ENCODE measurements at places on chromosomes 12 and 14.
A peak's percentile ranks its signal among the peaks of the same experiment; 100 is the strongest.

DNA sequence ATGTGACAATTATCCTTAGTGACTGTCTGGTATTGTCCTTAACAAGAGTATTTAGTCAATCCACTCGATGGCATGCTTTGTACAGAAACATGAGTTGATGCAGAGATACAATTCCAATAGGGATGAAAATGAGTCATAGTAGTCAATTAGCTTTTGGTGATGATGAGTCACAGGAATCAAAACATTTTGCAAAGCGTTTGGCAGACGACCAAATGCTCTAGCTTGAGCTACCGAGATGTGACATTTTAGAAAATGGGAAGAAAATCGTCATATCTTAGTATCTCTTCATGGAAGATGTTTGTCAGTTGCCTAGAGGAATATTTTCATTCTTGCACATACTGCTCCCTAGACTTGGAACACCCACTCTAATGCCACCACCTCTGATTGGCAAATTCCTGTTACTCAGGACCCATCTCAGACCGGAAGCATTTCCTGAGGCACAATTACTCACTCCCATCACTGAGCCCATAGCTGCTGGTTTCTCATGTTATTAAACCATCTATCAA lies 95.0 kb downstream of the LMNTD1 start:
- DNase-seq, result peak; percentile 94

- no peak for DNase-seq
These were observed 3.3 kb downstream of the DDHD1 start for GRCh38 chr14:53149668-53150316.

GRCh38 chr12:15534322-15534721 lies 212.0 kb downstream of the PTPRO start:
- DNase-seq, result no peak

DNA sequence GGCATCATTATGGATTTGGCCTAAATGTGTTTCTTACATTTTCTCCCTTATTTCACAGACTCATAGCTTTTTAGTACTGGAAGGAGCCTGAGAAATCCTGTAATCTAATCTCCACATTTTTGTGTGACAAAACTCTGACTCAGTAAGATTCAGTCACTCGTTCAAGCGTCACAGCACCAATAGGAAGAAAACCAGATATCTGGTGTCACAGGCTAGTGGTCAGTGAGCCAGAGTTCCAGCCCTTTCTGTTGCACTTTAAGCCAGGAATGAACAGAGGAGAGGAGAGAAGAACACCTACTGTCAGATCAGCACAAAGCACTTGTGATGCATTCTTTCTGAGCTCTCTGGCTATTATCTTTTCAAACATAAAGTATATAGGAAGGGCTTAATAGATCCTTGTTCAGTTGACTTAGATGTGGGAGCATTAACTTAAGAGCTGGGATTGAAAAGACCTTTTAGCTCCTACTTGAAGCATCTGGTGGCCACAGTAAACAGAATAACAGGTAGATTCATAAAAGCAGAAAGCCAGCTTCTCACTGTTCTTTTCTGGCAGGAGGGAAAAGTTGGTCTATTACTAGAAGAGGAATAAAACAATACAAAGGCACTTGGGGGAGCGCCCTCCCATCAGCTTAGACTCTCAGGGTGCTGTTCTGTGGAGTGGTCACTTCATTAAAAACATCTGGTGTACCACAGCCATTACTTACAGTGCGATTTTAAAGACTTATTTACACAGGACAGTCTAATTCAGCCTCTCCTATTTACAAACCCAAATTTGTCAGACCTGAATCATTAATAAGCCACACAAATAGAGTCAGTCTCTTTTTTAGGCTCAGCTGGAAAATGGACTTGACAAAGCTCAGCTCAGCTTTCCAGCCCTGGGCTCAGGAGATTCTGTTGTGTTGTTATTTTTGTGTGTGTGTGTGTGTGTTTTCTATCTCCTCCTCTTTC lies 12.2 kb upstream of the NID2 start:
- peak; percentile 96 for DNase-seq

DNA sequence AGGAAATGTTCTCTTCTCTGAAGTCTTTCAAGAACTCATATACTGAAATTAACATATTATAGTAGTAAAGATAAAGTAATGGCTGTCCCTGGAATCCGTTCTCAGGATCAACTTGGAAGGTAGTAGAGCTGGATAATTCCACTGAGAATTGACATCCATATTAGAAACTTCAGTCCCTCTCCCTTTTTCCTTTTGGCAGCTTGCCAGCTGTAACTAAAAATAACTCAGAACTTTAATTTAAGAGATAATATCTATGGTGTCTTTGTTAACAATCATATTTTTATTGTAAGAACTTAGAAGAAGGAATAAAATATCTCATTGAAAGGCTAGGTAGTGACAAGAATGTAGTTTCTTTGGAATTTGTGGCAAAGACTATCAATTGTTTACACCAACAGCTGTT lies 61.4 kb upstream of the PLEKHA5 start:
- no peak for DNase-seq

DNA sequence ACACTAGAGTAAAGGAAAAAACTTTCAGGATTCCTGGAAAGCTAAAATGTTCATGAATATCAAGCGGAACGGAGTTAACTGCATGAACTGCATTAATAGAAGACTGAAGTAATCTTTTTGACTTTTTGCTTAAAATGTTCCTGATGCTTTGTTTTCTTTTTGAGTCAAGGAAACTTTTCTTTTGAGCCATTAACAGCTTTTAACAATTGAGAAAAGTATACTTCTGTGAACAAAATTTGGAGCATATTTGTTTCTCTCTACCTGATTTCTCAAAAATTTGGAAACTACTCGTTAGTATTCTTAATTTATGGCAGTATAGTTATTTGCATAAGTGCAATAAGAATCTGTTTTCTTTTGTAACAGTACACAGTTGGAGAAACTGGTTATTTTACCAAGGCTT lies 78.5 kb downstream of the CALM1 start:
- DNase-seq, result no peak

All from brain microvascular endothelial cell (primary cell).